NCI-H1930 (cell line): ENCODE measurements at places on chromosomes 2 and 18.

GRCh38 chr2:190927301-190927700, 46.7 kb downstream of the GLS start:
- no peak for DNase-seq

GRCh38 chr2:210299866-210300373, 15.1 kb downstream of the MYL1 start:
- DNase-seq: no peak

DNA sequence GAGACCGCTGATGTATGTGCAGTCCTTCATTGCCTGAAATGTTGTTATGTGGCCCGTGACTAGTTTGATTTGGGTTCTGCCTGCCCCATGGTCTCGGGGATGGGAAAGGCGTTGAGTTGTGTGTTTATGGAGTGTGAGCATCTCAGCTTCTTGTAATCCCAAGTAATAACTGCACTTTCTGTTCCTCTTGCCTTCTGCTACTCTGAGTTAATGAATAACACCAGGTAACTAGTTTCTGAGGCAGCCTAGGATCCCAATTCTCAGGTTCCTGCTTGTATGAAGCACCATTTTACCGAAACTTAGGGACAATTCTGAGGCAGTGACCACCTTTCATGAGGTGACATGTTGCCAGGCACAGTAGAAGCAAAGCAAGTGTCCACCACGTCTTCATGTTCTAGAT, 170.0 kb downstream of the ALK start:
- no peak for DNase-seq

GRCh38 chr18:34222307-34223163, 2.2 kb downstream of the NOL4 start:
- peak; percentile 69 for DNase-seq

GRCh38 chr2:12921321-12921720, 204.6 kb downstream of the TRIB2 start:
- no peak for DNase-seq

- DNase-seq: no peak
These were observed 132.0 kb downstream of the TMEM182 start for GRCh38 chr2:102893870-102894269.

- no peak for DNase-seq
These were observed 4.1 kb downstream of the ANTXR1 start for GRCh38 chr2:69017080-69017479.
